ENCODE measurements at places on chromosomes 1 and 21.
A peak's percentile ranks its signal among the peaks of the same experiment; 100 is the strongest.

DNA sequence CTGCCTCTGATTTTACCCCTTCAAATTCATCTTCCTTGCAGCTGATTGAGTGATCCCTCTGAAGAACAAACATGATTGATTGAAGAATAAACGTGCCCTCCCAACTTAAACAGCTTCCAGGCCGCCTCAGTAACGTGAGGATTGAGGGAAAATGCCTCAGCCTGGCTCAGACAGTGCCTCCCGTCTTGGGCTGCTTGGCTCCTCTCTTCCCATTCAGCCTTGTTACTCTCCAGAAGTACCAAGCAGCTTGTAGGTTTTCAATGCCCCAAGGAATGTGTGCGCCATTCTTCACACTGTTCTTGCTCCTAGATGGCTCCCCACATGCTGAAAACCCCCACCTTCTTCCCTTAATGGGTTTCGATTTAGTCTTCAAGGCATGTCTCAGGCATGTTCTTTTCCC, 51.8 kb downstream of the ST6GALNAC5 start:
- no peak for DNase-seq

DNA sequence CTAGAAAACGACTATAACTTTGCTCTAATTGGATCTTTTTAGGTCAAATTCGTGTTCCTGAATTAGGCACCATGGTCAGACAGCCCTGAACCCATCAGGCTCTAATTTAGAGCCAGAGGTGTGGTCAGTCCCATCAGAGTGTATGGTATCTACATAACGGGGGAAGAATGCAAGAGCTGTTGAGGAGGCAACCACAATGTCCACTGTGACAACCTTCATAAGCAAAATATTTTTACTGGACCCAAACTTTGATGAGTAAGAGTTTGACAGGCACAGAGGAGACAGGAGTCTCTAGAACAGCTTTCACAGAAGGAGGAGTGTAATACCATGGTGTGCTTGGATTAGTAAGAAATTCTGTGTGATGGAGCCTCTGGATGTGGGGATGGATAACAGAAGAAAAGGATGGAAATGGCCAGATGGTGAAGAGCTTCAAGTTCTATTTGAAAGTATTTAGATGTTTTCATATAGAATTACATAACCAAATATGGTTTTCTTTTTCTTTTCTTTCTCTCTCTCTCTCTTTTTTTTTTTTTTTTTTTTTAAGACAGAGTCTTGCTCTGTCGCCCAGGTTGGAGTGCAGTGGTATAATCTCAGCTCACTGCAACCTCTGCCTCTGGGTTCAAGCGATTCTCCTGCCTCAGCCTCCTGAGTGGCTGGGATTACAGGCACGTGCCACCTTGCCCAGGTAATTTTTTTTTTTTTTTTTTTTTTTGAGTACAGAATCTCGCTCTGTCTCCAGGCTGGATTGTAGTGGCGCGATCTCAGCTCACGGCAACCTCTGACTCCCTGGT, 24.9 kb downstream of the UBE2U start:
- DNase-seq = peak; percentile 73

DNA sequence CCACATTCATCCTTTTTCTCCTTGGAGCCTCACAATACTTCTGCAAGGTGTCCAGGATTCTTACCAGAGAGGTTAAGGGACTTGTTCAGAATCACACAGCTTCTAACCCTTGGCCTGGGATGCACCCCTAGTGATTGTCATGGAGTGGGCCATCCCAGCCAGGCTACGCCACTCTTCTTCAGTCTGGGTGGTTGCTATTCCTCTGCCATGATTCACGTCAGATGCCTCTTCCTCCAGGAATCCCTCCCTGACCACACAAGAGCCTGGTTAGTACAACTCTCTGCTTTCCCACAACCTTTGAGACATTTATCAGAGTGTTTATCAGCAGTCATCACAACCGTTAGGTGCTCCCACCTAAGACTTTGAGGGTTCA, 121.8 kb downstream of the EPHB2 start:
- DNase-seq = peak; percentile 12

GRCh38 chr1:55538428-55538827, 323.3 kb upstream of the USP24 start:
- DNase-seq = no peak

All from NCI-H226 (cell line).